ENCODE measurements at places on chromosomes 2 and 18.

GRCh38 chr18:52995875-52996274 is 655.9 kb downstream of the DCC start:
- H3K27ac ChIP-seq, result no peak overlapping the region
- DNase-seq, result no peak
- no peak overlapping the region for H3K4me3 ChIP-seq
- H3K4me1 ChIP-seq, result no peaks in the 10 kb centered on the region
- H3K36me3 ChIP-seq, result no peaks in the 10 kb centered on the region
- H3K27me3 ChIP-seq, result no peaks in the 10 kb centered on the region

- no peak for DNase-seq
- H3K27ac ChIP-seq, result no peak overlapping the region
- H3K36me3 ChIP-seq, result no peaks in the 10 kb centered on the region
- H3K4me3 ChIP-seq, result no peak overlapping the region
- no peaks in the 10 kb centered on the region for H3K4me1 ChIP-seq
Measured at GRCh38 chr2:173862612-173863217, 102.5 kb downstream of the SP3 start.

DNA sequence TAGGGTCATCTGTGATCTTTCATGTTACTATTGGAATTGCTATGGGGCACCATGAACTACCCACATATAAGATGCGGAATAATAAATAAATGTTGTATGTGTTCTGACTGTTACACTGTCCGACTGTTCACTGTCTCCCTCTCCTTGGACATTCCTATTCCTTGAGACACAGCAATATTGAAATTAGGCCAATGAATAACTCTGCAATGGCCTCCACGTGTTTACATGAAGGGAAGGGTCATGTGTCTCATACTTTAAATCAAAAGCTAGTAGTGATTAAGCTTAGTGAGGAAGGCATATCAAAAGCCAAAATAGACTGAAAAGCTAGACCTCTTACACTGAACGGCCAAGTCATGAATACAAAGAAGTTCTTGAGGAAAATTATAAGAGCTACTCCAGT is 751.3 kb downstream of the SOCS6 start:
- H3K27me3 ChIP-seq, result no peaks in the 10 kb centered on the region
- H3K4me1 ChIP-seq, result no peaks in the 10 kb centered on the region
- no peak for DNase-seq

GRCh38 chr2:230053753-230054478 is 14.8 kb downstream of the SLC16A14 start:
- no peaks in the 10 kb centered on the region for H3K36me3 ChIP-seq
- H3K4me3 ChIP-seq, result no peak overlapping the region
- H3K27me3 ChIP-seq, result no peaks in the 10 kb centered on the region
- H3K27ac ChIP-seq, result no peak overlapping the region
